Activated CD4-positive, CD25-positive, alpha-beta regulatory T cell treated with anti-CD3 and anti-CD28 coated beads, Interleukin-2, amount 50 U/mL, for 16 hours (primary cell): ENCODE measurements at places on chromosomes 2 and 18.

DNA sequence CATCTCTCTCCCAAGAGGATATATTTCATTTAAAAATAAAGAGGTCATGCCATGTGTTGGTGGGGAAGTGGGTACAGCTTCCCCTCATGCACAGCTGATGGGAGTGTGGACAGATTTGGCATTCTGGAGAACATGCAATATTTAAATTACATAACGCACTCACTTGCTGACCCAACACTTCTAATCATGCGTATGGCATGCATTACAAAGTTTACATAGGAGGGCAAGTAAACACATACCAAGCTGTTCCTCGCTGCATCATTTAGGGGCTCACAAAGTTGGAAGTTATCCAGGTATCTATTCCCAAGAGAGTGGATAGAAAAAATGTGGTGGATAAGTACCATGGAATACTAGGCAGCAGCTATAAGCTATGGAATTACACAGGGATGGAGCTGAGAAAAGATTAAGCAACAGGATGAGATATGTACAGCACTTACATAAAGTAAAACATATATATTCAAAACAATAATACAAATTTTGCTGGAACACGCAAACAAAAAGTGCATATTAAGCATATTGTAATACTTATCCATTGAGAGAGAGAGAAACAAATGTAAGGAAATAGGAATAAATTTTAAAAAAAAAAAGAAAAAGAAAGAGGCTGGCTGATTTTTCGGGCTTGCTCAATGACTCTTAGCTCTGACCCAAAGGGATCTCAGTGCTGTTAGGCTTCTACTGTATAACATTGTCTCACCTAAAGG is 11.0 kb downstream of the CYP1B1 start:
- no peak for DNase-seq

GRCh38 chr2:32464431-32464830 is 107.6 kb downstream of the BIRC6 start:
- no peak for DNase-seq

DNA sequence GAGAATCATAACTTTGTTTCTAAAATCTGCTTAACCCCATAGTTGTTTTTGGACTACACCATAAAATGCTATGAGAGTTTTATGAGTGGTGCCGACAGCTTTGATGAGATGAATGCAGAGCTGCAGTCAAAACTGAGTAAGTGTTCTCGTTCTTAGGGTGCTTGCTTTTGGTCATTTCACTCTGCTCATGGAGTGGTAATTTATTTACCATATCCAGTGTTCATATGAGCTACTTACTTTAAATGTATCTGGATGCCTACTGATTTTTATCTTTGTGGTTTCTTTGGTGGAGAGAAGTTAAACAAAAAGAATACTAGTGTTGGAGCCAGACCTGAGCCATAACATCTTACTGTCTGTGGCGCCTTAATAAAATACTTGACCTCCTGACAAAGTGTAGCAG is 16.4 kb downstream of the NDC80 start:
- DNase-seq = no peak

DNA sequence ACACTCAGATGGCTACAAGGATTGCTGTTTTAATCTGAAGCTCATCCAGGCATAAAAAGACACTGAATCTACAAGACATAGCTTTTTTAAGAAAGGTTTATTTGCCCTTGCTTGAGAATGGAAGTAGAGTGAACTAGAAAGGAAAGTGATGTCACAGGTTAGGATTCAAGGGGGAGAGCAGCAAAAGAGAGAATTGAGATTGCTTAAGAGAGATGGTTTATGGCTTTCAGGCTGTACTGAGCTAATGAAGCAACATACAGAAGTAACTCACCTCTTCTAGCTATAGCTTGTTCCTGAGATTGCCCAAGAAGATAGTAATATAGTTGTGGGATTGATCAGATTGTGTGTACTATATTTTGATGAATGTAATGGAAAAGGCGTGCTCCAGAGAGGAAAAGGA is 26.1 kb upstream of the ACVR2A start:
- DNase-seq = no peak

GRCh38 chr2:19020144-19021099 is 338.0 kb downstream of the OSR1 start:
- no peak for DNase-seq
